ENCODE measurements at places on chromosomes 7 and 10. TPM values are rescaled to one million over a fixed set of nuclear protein-coding genes. Genes with fewer than 3 reads are reported as not detected.

DNA sequence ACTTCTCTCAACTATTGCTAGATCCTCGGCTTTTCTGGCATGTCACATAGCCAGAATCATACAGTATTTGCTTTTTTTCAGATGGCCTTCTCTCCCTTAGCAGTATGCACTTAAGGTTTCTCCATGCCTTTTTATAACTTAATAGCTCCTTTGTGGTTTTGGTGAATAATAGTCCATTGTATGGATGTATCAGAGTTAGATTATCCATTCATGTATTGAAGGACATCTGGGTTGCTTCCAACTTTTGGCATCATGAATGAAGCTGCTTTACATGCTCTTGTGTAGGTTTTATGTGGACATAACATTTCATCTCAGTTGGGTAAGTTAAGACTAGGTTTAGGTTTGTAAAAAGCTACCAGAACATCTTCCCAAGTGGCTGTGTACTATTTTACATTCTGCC lies 4.6 kb downstream of the ATP5F1C start:
- H3K27me3 ChIP-seq, result no peaks in the 10 kb centered on the region
- H3K4me3 ChIP-seq, result no peak overlapping the region
- no peak for DNase-seq
- H3K36me3 ChIP-seq, result peaks cover 18% of the 10 kb centered on the region
- H3K4me1 ChIP-seq, result peaks cover 36% of the 10 kb centered on the region

DNA sequence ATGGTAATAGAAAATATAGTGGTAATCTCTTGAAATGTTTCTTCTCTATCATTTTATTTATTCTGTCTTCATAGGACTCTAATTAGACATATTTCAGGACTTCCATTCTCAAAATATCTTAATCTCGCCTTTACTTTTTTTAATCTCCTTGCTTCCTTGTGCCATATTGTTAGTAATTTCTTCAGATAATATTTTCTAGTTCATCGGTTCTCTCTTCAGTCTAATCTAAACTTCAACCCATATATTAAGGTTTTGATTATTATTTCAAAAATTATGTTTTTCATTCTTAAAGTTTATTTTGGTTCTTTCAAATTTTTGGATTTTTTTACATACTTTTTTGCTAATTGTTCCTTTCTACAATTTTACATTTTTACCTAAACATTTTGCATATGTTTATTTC lies 237.9 kb upstream of the DGKB start:
- no peaks in the 10 kb centered on the region for H3K27me3 ChIP-seq
- H3K4me3 ChIP-seq, result no peak overlapping the region
- DNase-seq, result no peak
- H3K27ac ChIP-seq, result no peak overlapping the region
- no peaks in the 10 kb centered on the region for H3K4me1 ChIP-seq

DNA sequence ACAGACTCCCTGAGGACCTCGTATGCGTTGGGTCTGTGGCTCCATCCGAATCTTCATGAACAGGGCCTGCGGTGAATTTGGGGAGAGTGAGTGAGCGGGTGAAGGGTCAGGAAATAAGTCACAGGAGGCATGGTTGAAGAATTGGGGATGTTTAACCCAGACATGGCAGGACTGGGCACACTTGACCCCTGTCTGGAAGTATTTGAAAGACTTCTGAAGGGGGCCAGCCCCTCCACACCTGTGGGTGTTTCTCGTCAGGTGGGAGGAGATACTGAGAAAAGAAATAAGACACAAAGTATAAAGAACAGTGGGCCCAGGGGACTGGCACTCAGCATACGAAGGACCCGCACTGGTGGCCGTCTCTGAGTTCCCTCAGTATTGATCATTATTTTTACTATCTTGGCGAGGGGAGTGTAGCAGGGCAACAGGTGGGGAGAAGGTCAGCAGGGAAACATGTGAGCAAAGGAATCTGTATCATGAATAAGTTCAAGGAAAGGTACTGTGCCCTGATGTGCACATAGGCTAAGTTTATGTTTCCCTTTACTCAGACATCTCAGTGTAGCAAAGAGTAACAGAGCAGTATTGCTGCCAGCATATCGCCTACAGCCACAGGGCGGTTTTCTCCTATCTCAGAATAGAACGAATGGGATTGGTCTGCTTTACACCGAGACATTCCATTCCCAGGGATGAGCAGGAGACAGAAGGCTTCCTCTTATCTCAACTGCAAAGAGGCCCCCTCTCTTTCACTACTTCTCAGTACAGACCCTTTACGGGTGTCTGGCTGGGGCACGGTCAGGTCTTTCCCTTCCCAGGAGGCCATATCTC lies 38.2 kb upstream of the PFKFB3 start:
- H3K4me3 ChIP-seq, result peak overlapping the region; percentile 89
- DNase-seq, result no peak
- peaks cover 17% of the 10 kb centered on the region for H3K4me1 ChIP-seq
- H3K36me3 ChIP-seq, result peaks cover 3% of the 10 kb centered on the region
- H3K27me3 ChIP-seq, result no peaks in the 10 kb centered on the region

- H3K27me3 ChIP-seq, result peaks cover 79% of the 10 kb centered on the region
- H3K4me3 ChIP-seq, result no peak within 1 kb of the TSS
- no peaks in the 10 kb centered on the region for H3K36me3 ChIP-seq
- DNase-seq, result no peak
- H3K4me1 ChIP-seq, result peaks cover 33% of the 10 kb centered on the region
These were observed at the start of gene INHBA for GRCh38 chr7:41702635-41703371. Gene INHBA (minus strand): TSS chr7:41703090. CDS start chr7:41700374, 2,716 bp downstream.

MSANTD7 gene
- total RNA-seq, result 16.0 TPM
